ENCODE measurements at places on chromosomes 11 and 22. TPM values are rescaled to one million over a fixed set of nuclear protein-coding genes. Genes with fewer than 3 reads are reported as not detected.

GRCh38 chr11:116420770-116421528, 351.8 kb downstream of the BUD13 start:
- no peak for DNase-seq

OR51I1 gene
- not detected for total RNA-seq

KLHL35 gene
- 0.60 TPM for total RNA-seq

OR51F1 gene
- not detected for total RNA-seq

GRCh38 chr11:44171518-44171917, 76.0 kb downstream of the EXT2 start:
- no peak for DNase-seq

OLFML1 gene
- total RNA-seq = not detected

DNA sequence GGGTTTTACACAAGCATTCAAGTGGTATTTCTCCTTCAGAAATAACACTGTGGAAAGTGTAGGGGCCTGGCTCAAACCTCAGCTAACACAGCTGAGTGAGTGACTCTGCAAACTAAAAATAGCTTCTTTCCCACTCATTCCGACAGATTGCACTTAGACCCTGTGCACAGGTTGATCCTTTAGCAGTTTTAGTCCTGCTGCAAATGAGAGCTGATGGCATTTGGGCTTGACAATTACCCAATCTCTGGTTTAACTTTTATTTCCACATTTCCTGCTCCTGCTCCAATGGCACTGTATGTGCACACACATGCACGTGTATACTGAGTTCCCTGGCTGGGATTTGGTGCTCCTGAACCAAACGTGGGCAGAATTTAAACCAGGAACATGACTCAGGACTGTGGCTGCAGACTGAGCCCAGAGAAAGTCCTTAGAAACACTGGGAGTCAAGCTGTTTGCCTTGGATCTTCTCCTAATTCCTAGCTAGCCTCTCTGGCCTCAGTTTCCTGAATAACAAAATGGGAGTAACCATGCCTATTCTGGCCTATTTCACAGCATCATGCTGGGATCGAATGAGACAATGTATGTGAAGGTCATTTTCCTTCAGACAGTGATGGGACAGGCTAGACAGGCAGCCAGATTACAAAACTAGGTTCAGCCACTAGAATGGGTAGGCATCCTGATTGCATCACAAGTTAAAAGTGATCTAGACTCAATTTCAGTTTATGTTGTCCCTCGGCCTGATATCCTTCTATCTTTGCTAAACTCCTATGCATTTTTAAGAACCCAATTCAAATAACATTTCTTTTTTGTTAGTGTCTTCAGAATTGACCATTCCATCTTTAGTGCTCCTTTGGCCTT, 58.2 kb downstream of the SERGEF start:
- DNase-seq = no peak

- no peak for DNase-seq
Measured at GRCh38 chr11:116387641-116388040, 385.1 kb downstream of the BUD13 start.

DNA sequence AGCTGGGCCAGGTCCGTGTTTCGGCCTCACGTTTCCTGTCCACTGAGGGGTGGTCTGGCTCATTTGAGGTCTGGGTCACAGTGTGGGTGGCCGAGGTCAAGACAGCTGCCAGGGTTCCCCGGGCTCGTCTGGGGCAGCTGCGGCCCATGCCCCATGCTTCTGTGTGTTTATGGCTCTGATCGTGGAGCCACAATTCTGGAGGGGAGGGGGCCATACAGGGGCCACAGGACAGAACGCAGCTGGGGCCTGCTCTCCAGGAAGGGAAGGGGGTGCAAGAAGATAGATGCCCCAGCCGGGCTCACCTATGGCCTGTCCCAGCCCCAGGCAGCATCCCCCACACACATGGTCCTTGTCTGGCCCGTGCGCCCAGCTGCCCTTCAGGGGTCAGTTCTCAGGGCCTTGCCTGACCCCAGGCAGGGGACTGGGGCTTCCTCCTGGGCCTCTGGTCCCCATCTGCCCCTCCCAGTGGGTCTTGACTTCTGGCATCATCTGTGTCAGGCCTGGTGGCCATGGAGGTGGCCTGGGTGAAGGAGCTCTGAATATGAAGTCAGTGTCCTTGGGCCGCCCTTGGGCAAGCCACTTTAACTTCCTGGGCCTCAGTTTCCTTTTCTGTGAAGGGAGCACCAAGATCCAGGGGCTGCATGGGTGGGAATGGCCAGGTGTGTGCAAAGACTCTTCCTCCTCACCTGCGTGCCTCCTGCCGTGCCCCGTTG, 8.4 kb downstream of the TSPAN32 start:
- DNase-seq = no peak

DNA sequence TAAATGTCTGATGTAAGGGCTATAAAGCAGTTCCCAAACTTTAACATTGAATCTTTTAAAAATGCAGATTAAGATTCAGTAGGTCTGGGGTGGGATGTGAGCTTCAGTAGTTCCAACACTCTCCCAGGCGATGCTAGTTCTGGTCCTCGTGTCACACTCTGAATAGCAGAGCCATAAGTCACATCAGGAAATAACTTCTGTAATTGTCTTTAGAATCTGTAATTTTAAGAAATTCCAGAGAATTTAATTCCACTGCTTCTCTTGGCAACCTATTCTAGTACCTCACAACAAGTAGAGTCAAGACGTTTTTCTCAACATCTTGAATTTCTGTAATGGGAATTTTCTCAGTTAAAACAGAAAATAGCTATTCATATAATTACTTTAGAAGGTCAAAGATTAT, 223.1 kb downstream of the TMEM135 start:
- DNase-seq = no peak

PIH1D2 gene
- 0.18 TPM for total RNA-seq

DRICH1 gene
- 0.38 TPM for total RNA-seq

TRPC6 gene
- not detected for total RNA-seq

- no peak for DNase-seq
Measured at GRCh38 chr22:43592476-43592875, 180.7 kb downstream of the MPPED1 start.

OR52N4 gene
- 1.5 TPM for total RNA-seq

DNA sequence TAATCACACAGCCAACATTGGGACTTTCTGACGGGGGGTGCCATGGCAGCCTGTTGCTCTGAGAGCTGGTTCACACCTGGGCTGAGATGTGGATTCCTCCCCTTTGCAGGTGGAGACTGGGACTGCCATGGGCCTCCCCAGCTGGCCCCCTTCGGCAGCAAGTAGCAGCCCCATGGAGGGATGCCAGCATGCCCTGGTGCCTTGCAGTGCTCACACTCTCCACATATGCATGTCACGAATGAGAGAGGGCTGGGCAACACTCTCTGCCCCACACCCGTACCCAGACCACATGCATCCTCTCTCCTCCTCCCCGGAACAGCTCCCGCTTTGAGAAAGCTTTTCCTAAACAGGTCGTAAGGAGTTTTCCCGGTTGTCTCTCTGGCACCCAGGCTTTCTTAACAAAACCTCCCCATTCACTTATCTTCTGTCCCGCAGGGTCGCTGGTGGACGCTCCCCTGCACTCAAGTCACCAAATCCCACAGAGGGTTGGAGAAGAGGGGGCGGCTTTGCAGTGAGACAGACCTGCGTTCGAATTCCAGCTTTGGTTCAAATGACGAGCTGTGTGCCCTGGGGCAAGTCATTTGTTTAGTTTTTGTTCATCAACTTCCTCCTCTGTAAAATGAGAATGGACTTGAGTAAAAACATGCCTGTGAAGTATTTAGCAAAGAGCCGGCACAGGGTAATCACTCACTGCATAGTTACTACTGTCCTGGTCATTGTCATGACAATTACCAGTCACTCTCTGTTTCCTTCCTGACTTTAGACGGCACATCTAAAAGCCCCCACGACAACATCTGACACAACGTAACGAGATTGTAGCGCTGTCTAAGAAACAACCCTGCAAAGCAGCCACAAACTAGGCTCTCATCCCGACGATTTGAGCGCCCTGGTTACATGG, 231.3 kb upstream of the B3GAT1 start:
- no peak for DNase-seq

DNA sequence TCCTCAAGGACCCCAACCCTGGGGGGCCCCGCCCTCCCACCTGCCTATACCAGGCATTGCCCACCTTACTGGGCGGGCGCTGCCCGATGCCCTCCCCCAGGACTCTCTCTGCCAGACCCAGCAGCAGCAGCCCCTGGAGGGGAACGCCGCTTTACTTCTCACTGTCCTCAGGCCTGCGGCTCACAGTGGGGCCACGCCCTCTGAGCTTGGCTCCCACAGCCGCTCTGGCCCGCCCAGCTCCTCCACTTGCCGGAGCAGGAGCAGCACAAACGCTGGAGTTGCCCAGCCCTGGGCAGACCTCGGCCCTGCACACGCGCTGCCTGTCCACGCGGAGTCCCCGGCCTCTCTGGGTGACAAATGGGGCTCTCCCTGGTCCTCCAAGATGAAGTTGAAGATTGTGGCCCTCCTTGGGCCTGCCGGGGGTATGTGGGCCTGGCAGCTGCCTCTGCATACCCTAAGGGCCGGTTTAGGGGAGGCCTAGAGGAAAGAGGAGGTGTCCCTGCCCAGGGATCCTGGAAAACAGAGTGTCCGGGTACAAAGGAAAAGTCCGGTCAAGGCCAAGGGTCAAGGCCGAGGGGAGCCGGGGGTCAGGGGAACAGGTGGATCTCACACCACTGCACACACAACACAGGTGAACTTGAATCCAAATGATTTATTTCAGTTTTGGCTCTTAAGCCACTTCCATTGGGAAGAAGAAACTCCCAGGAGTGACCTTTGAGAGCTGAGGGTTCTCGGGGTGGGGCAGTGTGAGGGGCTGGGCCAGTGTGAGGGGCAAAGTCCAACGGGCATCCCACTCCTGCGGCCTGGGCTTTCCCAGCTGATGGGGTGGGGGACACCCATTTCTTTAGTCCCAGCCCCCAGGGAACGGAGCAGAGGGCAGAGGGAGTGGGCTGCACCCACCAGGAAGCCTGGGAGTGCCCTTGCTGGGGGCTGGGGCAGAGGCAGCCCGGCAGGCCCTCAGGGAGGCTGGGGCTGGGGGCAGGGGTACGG, 674 bp upstream of the BAIAP2L2 start:
- no peak for DNase-seq

DNA sequence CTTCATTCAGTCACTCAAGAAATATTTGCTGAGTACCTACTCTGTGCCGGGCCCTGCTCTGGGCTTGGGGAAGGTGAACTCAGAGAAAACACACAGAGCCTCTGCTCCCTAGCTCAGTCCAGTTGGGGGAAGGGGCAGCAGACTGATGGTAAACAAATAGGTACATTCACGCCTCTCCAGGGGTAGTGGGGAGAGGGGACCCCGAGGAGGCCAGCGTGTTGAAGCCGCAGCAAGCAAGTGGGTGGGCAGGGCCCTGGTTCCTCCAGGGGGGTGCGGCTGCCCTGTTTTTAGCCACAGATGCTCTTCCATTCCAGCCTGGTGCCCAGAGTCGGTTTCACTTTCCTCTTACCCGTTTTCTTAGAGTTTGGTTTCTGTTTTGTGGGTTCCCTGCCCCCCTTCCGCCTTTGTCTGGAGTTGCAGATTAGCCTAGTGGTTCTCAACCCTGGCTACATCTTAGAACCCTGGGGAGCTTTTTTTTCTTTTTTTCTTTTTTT, 8.7 kb downstream of the DRAP1 start:
- DNase-seq = peak; percentile 87

PRDM10 gene
- total RNA-seq = 12.6 TPM

- DNase-seq = no peak
Measured at GRCh38 chr22:24751518-24751917, 23.0 kb downstream of the PIWIL3 start.

RFPL1 gene
- total RNA-seq = not detected

- DNase-seq = no peak
Measured at GRCh38 chr11:9922806-9923205, 258.9 kb downstream of the SWAP70 start.

SERPING1 gene
- total RNA-seq = 0.93 TPM

NPAS4 gene
- 0.20 TPM for total RNA-seq

OR8H2 gene
- not detected for total RNA-seq

- DNase-seq = no peak
Measured at GRCh38 chr11:116786326-116786725, 1.5 kb downstream of the ZPR1 start.

SHANK3 gene
- total RNA-seq = 0.08 TPM

DNA sequence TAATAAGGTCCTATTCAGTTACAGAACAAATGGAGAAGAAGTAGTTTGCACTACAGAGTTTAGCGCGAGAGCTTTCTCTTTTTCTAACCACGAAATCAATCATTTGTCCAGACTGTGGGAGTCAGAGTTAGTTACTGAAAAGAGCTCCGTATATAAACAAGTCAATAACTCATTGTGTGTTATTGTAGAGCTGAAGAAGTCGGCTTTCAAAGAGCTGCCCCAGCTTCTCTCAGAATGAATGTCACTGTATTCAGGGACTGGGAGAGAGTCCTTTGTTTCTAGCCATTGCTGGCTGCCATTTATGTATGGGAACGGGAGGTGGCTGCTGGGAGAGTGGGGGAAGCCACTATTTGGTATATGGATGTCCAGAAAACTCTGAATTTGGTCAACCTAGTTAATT, 227.8 kb downstream of the DCDC1 start:
- no peak for DNase-seq

- DNase-seq = no peak
Measured at GRCh38 chr11:92505689-92506088, 281.1 kb downstream of the FAT3 start.

DNA sequence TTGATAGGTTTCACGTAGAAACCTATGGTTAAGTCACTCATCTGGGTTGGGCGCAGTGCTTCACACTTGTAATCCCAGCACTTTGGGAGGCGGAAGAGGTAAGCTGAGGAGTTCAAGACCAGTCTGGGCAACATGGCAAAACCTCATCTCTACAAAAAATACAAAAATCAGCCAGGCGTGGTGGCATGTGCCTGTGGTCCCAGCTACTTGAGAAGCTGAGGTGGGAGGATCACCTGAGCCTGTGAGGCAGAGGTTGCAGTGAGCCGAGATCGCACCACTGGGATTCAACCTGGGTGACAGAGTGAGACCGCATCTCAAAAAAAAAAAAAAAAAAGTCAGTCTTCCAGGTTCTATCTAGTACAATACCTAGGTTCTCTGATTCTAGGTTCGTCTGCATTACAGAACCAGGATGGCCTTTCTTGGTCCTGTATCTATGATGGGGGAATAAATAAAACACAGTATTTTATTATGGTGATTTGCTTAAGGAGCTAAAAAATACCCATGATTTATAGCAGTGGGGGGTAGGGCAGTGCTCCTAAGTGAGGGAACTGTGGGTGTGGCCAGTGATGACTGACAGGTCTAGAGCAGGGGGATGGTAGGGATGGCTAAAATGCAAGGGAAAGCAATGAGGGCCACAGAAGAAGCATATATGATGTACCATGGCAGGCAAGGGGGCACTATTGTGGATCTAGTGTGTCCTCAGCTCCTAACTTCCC, 65.5 kb upstream of the NUP160 start:
- DNase-seq = no peak

DNA sequence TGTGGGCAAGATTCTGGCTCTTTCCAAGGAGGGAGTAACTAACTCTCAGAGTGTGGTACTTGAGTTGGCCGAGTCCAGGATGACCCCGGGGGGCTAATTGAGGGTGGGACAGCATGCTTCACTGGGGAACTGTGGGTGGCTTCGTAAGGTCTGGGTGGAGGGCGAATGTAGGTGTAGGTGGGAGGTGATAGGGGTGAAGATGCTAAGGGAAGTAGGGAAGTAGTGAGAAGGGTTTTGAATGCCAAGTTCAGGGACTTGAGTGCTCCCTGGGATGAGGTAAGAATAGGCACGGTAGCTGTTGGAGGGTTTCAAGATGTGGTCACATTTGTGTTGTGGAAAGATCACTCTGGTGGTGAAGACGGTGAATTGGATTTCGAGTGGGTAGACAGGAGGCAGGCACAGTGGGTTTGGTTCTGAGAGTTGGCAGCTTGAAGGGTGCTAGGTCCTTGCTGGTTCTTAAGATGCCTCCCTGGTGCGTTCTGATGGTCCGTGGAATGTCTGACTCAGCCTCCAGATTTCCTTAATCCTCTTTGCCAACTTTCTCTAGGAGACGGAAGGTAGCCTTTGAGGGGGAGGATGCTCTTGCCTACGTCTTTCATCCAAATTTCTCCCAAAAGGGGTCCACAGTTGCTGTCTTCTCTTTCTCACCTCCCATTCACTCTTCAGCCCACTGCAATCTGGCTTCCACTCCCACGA, 2.5 kb upstream of the DNAL4 start:
- no peak for DNase-seq

Data from activated CD4-positive, alpha-beta memory T cell treated with anti-CD3 and anti-CD28 coated beads, Interleukin-2, amount 10 ng/mL, durations not matched to agents 7 days and 5 days (primary cell).